ENCODE measurements at places on chromosomes 12 and 14. TPM values are rescaled to one million over a fixed set of nuclear protein-coding genes. Genes with fewer than 3 reads are reported as not detected.

Gene ARHGEF40
- 17.2 TPM for total RNA-seq

DNA sequence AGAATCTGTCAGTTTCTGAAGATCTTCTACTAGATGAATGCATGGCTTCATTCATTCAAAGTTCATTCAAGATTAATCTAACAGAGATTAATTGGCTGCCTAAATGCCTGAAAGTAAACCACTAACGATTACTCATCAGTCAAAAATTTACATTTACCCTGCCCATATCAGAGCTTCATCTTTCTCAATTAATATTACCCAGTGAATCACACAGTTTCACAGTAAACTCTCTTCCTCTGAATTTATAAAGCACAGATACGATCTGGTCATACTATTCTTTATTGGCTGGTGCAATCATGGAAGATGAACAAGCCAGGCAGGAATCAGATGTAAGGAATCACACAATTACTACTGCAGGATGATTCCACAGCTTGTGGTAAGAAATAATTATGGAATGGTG lies 377.7 kb downstream of the SLC16A7 start:
- H3K36me3 ChIP-seq, result no peaks in the 10 kb centered on the region
- no peak overlapping the region for H3K4me3 ChIP-seq
- no peaks in the 10 kb centered on the region for H3K27me3 ChIP-seq
- DNase-seq, result no peak

- H3K27me3 ChIP-seq, result no peaks in the 10 kb centered on the region
- DNase-seq, result no peak
- H3K27ac ChIP-seq, result no peak overlapping the region
- no peak overlapping the region for H3K4me3 ChIP-seq
Observed at GRCh38 chr12:53292426-53292825, 2.9 kb upstream of the PFDN5 start.

DNA sequence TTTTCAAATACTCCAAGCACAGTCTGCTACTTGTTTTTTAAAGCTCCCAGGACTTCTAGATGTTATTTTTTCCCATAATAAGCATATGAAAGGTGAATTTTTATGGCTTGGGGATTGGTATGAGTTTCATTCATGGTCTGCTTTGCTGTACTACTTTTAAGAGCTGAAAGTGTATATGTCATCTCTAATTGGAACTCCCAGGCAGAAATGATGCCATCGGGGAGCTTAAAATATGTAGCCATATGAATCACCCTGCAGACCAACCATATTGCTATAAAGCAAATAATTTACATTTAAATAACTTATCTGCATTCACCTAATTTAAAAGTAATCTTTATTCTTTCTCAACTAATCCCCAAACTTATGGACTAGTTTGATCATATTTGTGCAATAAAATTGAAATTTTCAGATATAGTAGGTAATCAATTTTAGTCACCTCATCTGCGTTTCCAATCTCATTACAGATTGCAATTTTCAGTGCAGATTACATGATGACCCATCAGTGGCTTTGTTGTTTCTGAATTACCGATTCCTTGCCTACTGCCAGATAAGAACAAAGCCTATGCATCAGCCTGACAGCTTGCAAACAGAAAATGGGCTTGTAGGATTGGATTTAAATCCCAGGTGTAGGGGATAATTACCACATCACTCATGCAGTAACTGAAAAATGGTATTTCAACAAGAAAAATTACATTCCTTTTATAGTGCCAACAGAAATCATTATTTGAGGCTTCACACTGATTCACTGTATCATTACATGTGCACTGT lies 689.4 kb downstream of the NOVA1 start:
- H3K27ac ChIP-seq, result no peak overlapping the region
- H3K27me3 ChIP-seq, result no peaks in the 10 kb centered on the region
- H3K4me3 ChIP-seq, result no peak overlapping the region
- H3K36me3 ChIP-seq, result no peaks in the 10 kb centered on the region
- H3K4me1 ChIP-seq, result no peaks in the 10 kb centered on the region
- DNase-seq, result no peak

GRCh38 chr12:5509557-5509956 lies 77.6 kb downstream of the NTF3 start:
- H3K4me3 ChIP-seq, result no peak overlapping the region
- no peaks in the 10 kb centered on the region for H3K36me3 ChIP-seq
- no peaks in the 10 kb centered on the region for H3K27me3 ChIP-seq
- no peak overlapping the region for H3K27ac ChIP-seq
- H3K4me1 ChIP-seq, result peaks cover 38% of the 10 kb centered on the region

DNA sequence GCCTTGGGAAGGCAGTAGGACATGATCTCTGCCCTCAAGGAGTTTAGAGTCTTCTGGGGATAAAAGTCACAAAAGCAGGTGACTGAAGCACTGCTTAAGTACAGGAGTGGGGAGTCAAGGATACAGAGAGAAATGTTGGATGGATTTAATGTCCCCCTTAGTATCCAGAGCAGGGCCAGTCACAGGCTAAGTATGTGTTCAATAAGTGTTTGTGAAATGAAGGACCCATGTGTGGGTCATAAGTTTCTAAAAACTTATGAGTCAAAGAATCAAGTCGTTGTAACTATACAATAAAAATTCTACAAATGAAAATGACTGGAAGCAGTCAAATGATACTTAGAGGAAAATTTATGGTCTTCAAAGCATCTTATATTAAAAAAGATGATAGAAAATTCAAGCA lies 25.1 kb downstream of the KRT80 start:
- DNase-seq, result no peak
- no peak overlapping the region for H3K27ac ChIP-seq
- no peak overlapping the region for H3K4me3 ChIP-seq
- H3K27me3 ChIP-seq, result no peaks in the 10 kb centered on the region
- H3K36me3 ChIP-seq, result no peaks in the 10 kb centered on the region
